ENCODE measurements at places on chromosomes 4 and X. TPM values are rescaled to one million over a fixed set of nuclear protein-coding genes. Genes with fewer than 3 reads are reported as not detected.
A peak's percentile ranks its signal among the peaks of the same experiment; 100 is the strongest.

- DNase-seq = no peak
Observed at GRCh38 chrX:29242856-29243255, 655.6 kb downstream of the IL1RAPL1 start.

GRCh38 chr4:66052426-66052825 lies 382.1 kb upstream of the EPHA5 start:
- DNase-seq = no peak

LONRF3 gene
- 3.3 TPM for total RNA-seq

DNA sequence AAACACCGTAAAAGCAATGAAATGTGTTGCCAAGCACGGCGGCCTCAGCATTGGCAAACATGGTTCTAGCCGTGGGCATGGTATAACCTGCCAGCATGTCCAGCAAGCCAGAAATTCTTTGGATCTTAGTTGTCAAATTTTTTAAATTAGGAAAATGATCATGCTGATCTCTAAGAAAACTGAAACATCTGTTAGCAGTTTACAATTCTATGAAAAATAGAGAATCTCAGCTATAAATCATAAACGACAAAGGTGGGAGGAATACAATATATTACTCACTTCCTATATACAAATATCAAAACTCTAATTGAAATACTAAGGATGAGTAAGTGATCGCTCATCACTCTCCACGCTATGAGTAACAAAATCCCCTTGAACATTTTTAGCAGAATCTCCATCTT lies 130.3 kb downstream of the ADGRA3 start:
- DNase-seq = no peak

DNA sequence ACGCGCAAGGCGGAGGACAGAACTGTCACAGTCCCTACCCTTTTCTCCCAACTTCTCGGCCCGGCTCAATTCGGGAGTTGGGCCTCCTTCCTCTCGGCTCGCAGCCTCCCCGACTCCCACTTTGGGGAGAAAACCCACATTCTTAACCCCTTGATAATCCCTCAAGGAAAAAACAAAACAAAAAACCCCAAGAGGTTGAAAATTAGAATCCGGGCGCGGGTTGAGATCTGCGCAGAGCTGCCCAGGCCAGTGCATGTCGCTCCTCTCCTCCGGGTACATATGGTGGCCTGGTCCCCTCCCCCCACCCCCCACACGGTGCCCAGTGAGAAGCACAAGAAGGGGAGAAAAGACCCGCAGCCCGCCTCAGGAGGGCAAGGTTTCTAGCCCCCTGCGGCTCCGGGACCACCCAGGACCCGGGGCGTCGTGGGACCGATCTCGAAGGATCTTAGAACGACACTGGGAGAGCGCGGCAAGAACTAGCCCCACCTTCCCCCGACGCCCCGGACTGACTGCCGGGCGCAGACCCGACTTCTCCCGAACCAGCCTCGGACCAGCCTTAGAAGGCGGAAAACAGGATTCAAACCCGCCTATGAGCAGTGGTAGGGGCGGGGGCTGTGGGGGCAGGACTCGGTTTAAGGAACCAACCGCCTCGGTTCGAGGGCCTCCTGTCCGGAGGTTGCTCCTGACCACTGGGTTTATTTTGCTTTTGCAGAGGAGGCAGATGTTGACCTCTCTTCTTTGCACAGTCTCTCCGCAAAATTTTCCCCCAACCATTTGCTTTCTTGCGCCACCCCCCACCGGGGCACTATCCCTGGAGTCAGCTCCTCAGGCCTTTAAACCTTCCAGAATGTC lies 2.5 kb upstream of the PDGFRA start:
- no peak for DNase-seq

- peak; percentile 31 for DNase-seq
Observed at GRCh38 chrX:119605464-119606279, 552 bp downstream of the NKRF start.

GRCh38 chrX:71181558-71181909 lies 36.9 kb downstream of the NLGN3 start:
- peak; percentile 8 for DNase-seq

- no peak for DNase-seq
Observed at GRCh38 chrX:78532363-78532762, 126.8 kb downstream of the RTL3 start.

AMBN gene
- total RNA-seq = not detected

GRCh38 chr4:102799816-102800215 lies 27.5 kb downstream of the UBE2D3 start:
- DNase-seq = no peak

MAGEA2 gene
- total RNA-seq = not detected

TMSB15B gene
- 33.6 TPM for total RNA-seq

DNA sequence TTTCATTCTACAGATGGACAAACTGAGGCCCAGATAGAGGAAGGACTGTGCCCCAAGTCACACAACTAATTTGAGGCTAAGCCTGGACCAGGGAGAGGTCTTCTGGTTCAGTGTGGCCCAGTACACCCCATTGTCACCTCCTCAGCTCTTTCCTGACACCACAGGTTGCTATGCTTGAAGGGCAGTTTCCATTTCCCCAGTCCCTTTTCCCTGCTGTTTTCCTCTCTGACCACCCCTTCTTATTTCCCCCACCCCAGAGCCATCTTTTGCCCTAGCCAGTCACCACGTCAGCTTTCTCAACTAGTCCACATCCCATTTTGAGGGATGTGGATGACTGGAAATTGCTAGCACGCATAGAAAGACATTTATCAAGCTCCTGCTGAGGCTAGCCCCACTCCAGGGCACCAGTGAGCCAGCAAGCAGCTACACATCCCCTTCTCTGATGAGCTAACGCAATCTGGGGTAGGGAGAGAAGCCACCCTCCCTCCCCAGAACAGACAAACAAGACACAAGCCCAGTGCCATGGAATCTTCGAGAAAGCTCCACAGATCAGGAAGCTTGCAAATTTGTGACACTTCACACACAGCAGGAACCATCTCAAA lies 1.3 kb downstream of the GABRE start:
- DNase-seq = no peak

DNA sequence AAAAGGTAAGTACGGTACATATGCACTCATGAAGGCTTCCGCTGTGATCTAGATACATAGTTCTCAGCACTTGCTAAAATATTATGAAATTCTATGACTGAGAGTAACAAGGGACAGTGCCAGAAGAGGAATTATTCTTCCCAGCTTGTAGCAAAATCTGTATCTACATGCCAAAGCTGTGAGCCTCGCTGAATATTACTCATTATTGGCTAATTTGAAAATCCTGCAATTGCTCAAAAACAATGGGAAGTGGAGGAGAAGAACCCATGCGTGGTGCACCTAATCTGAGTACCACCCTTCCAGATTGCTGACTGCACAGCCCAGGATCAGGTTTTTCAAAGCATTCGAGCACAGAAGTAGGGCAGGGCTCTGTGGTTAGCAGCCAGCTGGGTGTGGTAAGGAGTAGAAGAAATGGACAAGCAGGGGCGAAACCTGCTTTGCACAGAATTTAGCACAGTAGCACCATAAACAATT lies 17.4 kb upstream of the PDCL2 start:
- DNase-seq = no peak

- DNase-seq = no peak
Observed at GRCh38 chr4:180993244-180993836, 1249.9 kb upstream of the TENM3 start.

GABRA4 gene
- total RNA-seq = 1.8 TPM

NEIL3 gene
- 6.2 TPM for total RNA-seq

DNA sequence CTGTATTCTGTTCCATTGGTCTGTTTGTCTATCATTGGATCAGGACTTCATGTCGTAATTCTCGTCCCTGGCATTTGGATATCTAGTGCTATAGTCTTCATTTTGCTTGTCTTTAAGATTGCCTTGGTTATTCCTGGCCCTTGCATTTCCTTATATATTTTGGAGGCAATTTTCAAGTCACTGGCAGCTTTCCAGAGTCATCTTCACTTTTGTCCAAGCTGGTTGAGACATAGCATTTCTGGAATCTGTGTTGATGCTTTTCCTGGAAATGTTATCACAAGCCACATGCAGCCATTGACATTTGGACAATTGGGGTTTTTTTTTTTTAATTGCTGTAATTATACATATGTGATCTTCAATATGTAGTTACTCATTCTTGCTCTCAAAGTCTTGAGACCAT lies 45.2 kb upstream of the HGFAC start:
- no peak for DNase-seq

IL9R gene
- total RNA-seq = 0.27 TPM

- no peak for DNase-seq
Observed at GRCh38 chr4:184471881-184472613, 2.3 kb downstream of the IRF2 start.

DNA sequence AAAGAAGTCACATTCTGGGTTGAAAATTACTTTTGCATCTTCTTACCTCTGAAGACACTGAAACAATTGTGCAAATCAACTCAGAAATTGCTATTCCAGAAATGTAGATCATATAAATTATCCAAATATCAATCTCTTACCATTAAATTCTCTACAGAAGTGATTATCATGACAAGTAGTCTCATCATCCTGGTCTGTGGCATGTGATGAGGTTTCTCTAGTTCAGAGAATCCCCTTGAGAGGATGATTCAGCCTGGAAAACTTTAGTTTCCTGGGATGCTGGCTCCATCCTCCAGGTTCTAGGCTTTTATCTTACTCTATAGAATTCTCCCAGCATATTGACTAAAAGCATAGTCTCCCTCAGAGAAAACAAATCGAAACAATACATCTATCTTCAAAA lies 76.2 kb upstream of the S100G start:
- DNase-seq = no peak

GRCh38 chr4:5141802-5142201 lies 90.5 kb downstream of the STK32B start:
- DNase-seq = no peak

DNA sequence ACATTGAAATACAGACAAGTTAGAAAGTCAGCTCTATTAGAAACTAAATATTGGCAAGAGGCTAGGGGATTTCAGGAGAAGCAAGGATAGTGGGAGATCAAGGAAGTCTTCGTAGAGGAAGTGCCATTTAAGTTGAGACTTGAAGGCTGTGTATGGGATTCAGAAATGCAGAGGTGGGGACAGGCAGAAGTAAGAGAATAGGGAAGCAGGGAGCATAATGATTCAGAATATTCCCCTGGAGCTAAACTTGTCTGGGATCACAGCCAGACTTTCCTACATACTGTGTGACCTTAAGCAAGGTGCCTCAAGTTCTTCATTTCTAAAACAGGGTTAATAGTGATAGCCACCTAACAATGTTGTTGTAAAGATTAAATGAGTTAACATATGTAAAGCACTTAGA lies 108.8 kb downstream of the DDIT4L start:
- DNase-seq = no peak

GRCh38 chr4:139239127-139239772 lies 40.8 kb downstream of the MGARP start:
- DNase-seq = no peak

ETFDH gene
- 24.1 TPM for total RNA-seq

GRCh38 chrX:82541822-82542221 lies 966.3 kb upstream of the POU3F4 start:
- no peak for DNase-seq

DNA sequence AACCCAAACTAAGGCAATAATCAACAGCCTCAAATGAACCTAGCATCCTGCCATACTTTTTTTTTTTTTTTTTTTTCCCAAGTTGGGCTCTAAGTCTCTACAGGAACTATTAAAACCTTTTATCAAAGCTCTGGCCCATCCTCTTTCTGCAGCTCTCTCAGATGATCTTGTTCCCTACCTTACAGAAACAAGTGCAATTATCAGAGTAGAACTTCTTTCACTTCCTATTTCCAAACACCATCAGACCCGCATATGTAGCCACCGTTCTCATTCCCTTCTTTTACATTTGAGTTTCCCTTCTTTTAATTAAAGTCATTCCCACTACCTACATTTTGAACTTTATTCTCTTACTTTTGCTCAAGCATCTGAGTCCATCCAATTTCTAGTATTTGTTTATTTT lies 690.6 kb downstream of the DMD start:
- DNase-seq = no peak
